ENCODE measurements at places on chromosomes 6 and 20. TPM values are rescaled to one million over a fixed set of nuclear protein-coding genes. Genes with fewer than 3 reads are reported as not detected.

The DTNBP1 gene
- 14.1 TPM for total RNA-seq

The MUC21 gene
- not detected for total RNA-seq

The HLA-DQA2 gene
- not detected for total RNA-seq

The OPN5 gene
- not detected for total RNA-seq

The POPDC3 gene
- not detected for total RNA-seq

The CHRNA4 gene
- total RNA-seq, result not detected
